PC-9 (cell line): ENCODE measurements at places on chromosomes 4 and X.

DNA sequence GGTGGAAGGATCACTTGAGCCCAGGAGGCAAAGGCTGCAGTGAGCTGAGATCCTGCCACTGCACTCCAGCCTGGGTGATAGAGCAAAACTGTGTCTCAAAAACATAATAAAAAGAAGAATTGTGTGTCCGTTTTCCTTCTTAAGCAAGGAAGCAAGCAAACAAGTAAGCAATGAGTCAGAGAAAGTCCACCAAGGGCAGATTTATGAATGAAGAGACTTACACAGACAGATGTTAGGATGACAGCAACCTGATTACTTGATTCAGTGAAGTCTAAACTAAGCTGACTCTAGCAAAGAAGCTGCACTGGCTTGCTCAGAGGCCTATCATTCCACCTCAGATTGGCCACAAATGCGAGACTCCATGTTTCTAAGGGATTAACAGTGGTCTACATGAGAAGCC is 34.1 kb upstream of the SCML1 start:
- H3K27ac ChIP-seq = peak overlapping the region; percentile 81
- H3K4me3 ChIP-seq = no peak overlapping the region
- H3K27me3 ChIP-seq = no peaks in the 10 kb centered on the region
- H3K36me3 ChIP-seq = no peaks in the 10 kb centered on the region

- H3K36me3 ChIP-seq = no peaks in the 10 kb centered on the region
- peak overlapping the region; percentile 92 for H3K4me3 ChIP-seq
- H3K27ac ChIP-seq = no peak overlapping the region
- H3K27me3 ChIP-seq = no peaks in the 10 kb centered on the region
- peaks cover 16% of the 10 kb centered on the region for H3K4me1 ChIP-seq
These were observed 758 bp downstream of the SDAD1 start for GRCh38 chr4:75989846-75990528.

- H3K4me3 ChIP-seq = no peak overlapping the region; the same call in 1 of the 2 replicates
- peaks cover 6% of the 10 kb centered on the region; the same call in 1 of the 2 replicates for H3K36me3 ChIP-seq
- H3K27me3 ChIP-seq = no peaks in the 10 kb centered on the region
- H3K27ac ChIP-seq = peak overlapping the region; percentile 90
- DNase-seq = no peak
- peaks cover 50% of the 10 kb centered on the region for H3K4me1 ChIP-seq
These were observed 3.0 kb downstream of the RAB9A start for GRCh38 chrX:13691841-13692371.

DNA sequence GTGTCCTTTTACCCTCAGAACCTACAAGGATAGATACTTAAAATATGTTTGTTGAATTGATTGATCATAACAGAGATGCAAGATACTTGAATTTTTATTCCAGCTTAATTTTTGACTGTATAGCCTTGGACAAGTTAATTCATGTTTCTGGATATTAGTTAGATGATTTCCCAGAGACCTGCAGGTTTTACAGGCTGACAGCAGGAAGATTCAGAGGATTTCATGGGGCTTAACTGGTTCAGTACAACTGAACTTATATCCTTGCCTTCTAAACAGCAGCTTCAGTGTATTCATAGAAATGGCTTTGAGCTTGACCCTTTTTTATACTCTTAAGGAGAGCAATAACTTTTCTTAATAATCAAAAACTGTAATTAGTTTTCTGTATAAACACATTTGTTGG is 62.2 kb upstream of the IL13RA1 start:
- H3K4me1 ChIP-seq = peaks cover 14% of the 10 kb centered on the region
- H3K36me3 ChIP-seq = no peaks in the 10 kb centered on the region
- no peak overlapping the region for H3K27ac ChIP-seq
- H3K27me3 ChIP-seq = no peaks in the 10 kb centered on the region

DNA sequence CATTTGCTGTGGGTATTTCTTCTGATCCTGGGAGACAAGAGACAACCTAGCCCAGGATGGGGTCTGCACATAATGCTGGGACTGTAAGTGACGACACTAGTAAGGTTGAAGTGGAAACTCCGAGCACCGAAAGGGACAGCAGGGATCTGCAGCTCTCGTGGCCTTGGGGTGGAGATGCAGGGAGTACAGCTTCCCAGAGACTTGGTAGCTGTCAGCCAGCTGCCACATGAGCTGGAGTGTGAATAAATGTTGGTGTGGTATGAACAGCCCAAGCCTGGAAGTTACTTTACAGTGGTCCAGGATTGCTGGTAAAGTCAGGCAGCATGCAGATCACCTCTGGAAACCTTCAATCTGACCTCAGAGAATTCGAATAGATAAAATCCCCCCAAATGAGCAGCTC is 97.6 kb downstream of the FAM193A start:
- no peak overlapping the region for H3K27ac ChIP-seq
- no peaks in the 10 kb centered on the region; the same call in 1 of the 2 replicates for H3K36me3 ChIP-seq
- H3K27me3 ChIP-seq = no peaks in the 10 kb centered on the region
- DNase-seq = no peak
- no peak overlapping the region for H3K4me3 ChIP-seq

DNA sequence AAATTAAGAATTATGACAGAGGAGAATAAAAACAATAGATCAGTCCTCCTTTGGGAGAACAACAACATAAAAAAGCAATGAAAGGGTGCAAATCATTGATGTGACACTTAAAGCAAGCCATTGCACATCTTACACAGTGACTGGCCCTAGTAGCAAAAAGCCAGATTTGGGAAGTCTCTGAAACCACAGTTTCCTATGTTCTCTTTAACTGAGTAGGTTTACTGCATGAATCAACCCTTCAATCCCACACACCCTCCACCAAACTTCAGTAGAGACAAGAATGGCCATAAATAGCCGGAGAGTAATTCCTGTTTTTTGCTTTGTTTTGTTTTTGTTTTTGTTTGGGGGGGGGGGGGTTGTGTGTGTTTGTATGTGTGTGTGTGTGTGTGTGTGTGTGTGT is 180.8 kb downstream of the VEGFC start:
- no peaks in the 10 kb centered on the region for H3K36me3 ChIP-seq
- no peak overlapping the region for H3K4me3 ChIP-seq
- no peaks in the 10 kb centered on the region for H3K4me1 ChIP-seq
- no peaks in the 10 kb centered on the region for H3K27me3 ChIP-seq
- DNase-seq = no peak

DNA sequence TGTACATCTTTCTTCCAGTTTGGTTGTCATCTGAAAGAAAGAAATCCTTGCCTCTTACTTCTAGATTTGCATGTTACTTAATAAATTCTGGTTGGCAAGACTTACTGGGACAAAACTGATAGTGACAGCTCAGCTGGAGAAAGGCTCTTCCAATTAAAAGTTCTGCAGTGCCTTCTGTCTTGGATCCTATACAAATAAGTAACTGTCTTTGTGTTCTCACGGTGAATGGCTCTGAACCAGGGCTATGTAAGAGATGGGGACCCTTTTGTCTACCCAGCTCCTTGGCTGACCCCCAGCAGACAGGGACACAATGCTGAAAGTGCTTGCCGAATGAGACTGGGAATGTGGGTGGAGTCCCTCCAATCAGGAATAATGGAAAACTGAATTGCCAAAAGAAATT is 89.5 kb downstream of the AASDH start:
- no peak overlapping the region for H3K27ac ChIP-seq
- no peak for DNase-seq
- H3K4me3 ChIP-seq = no peak overlapping the region

GRCh38 chrX:122134291-122134690 is 1049.8 kb upstream of the GRIA3 start:
- no peak overlapping the region for H3K4me3 ChIP-seq
- no peak overlapping the region for H3K27ac ChIP-seq
- H3K4me1 ChIP-seq = no peaks in the 10 kb centered on the region
- no peaks in the 10 kb centered on the region for H3K36me3 ChIP-seq
- no peaks in the 10 kb centered on the region for H3K27me3 ChIP-seq
- DNase-seq = no peak

DNA sequence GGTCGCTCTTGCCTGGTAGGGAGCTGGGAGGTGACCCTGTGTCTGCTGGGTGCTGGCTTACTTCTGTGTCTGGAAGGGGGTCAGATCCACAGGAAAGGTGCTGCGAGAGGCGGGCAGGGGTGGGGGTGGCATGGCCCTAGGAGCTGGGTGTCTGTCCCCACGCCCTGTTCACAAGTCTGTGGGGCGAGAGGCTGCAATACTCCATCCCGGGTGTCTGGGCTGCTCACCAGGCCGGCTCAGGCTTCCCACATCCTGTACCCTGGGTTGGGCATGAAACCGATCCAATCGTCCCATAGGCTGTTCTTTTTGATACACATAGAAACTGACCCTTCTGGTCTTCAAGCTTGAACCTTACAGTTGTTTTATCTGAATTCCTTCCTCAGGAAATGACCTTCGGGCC is 993 bp upstream of the CTAG2 start:
- H3K36me3 ChIP-seq = no peaks in the 10 kb centered on the region
- no peak overlapping the region for H3K27ac ChIP-seq
- no peaks in the 10 kb centered on the region for H3K4me1 ChIP-seq
- no peak for DNase-seq

GRCh38 chr4:62285026-62285425 is 1084.9 kb downstream of the ADGRL3 start:
- no peak overlapping the region for H3K4me3 ChIP-seq
- DNase-seq = no peak
- H3K27me3 ChIP-seq = no peaks in the 10 kb centered on the region

DNA sequence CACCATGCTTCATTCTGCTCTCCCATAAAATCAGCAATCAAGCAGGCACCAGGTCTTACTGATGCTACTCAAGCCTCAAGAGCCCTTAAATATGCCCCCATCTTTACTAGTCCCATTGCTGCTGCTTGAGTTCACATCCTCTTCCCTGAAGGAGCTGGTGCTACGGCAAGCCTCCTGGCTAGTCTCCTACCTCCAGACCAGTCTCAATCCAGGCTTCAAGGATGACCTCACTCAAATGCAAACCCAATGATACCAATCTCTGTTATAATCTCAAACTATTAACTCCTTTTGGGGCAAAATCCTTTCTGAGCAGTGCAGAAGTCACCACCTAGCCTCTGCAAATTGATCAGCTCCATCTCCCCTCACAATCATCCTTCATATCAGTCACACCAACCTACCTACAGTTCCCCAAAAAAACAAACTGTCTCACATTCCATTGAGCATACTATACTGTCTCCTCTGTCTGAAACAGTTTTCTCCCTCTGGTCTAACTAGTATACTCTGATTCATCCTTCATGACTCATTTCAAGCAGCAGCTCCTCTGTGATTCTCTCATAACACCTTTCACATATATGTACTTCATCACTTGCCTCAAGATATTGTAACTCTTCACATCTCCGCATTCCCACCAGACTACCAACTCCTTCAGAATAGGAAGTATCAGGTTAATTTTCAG is 30.0 kb downstream of the PAPSS1 start:
- peak; percentile 3 for DNase-seq
- H3K36me3 ChIP-seq = no peaks in the 10 kb centered on the region
- H3K27ac ChIP-seq = peak overlapping the region; percentile 86
- H3K4me3 ChIP-seq = no peak overlapping the region
- H3K27me3 ChIP-seq = no peaks in the 10 kb centered on the region

GRCh38 chr4:83132065-83132464 is 17.5 kb upstream of the PLAC8 start:
- DNase-seq = no peak
- H3K4me1 ChIP-seq = peaks cover 9% of the 10 kb centered on the region
- H3K4me3 ChIP-seq = no peak overlapping the region
- H3K27ac ChIP-seq = no peak overlapping the region
- H3K36me3 ChIP-seq = no peaks in the 10 kb centered on the region

- no peaks in the 10 kb centered on the region for H3K36me3 ChIP-seq
- H3K27ac ChIP-seq = no peak overlapping the region
- DNase-seq = no peak
- H3K27me3 ChIP-seq = no peaks in the 10 kb centered on the region
These were observed 69.8 kb downstream of the HAUS3 start for GRCh38 chr4:2172161-2172560.

GRCh38 chr4:113677325-113677724 is 84.2 kb downstream of the CAMK2D start:
- no peaks in the 10 kb centered on the region; the same call in 1 of the 2 replicates for H3K4me1 ChIP-seq
- no peaks in the 10 kb centered on the region for H3K27me3 ChIP-seq
- H3K36me3 ChIP-seq = no peaks in the 10 kb centered on the region
- DNase-seq = no peak
- no peak overlapping the region for H3K27ac ChIP-seq

- DNase-seq = no peak
- no peaks in the 10 kb centered on the region for H3K36me3 ChIP-seq
- H3K4me3 ChIP-seq = no peak overlapping the region
- H3K27me3 ChIP-seq = 0 out of 2 replicates have a peak, but pooled peaks cover 6% of the 10 kb centered on the region
- H3K27ac ChIP-seq = no peak overlapping the region
These were observed 75.3 kb upstream of the C1QTNF7 start for GRCh38 chr4:15352524-15352923.

DNA sequence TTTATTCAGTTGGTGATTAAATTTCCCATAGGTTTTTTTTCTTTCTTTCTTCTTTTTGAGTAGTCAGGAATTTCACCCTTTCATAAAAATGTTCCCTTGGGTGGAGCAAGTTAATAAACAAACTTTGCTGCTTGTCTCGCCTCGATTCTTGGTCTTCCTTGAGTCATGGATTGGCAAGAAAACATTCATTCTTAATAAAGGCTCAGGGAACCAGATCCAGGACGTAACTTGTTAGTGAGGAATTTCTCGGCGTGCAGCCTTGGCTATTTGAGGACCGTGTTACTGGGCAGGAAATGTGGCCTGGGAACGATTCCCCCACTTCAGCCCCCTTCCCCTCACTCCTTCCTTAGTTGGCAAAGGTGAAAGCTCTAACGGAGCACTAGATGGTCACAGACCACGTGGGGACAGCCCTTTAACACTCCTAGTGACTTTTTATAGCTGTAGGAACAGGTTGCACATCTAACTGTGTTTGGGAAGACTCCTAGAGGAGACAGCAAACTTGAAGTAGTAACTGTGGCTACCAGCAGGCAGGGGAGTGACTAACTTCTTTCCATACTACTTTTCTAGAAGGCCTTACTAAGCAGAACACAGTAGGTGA is 106.8 kb downstream of the UCHL1 start:
- H3K4me3 ChIP-seq = peak overlapping the region; percentile 91; the same call in 1 of the 2 replicates
- H3K27me3 ChIP-seq = no peaks in the 10 kb centered on the region
- peak; percentile 52 for DNase-seq
- peaks cover 34% of the 10 kb centered on the region for H3K36me3 ChIP-seq
- H3K27ac ChIP-seq = peak overlapping the region; percentile 71

DNA sequence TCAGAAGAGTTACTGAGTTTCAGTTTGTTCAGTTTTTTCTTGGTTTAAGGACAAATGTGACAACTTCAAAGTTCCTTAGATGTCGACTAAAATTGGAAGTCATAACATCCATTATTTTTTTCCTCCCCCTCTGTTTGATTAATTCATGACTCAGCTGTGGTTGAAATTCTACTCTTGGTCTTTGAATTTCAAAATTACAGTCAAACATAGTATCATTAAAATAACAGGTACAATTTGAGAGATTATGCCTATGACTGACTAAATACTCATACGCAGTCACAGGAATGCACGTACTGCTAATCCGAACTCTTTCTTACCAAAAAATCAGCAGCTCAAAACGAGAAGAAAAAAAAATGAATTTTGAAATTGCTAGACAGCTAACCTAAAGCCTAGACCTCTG is 1434.8 kb downstream of the RAPGEF2 start:
- no peaks in the 10 kb centered on the region for H3K4me1 ChIP-seq
- H3K4me3 ChIP-seq = no peak overlapping the region
- H3K27me3 ChIP-seq = no peaks in the 10 kb centered on the region
- no peaks in the 10 kb centered on the region for H3K36me3 ChIP-seq
- no peak overlapping the region for H3K27ac ChIP-seq
- no peak for DNase-seq

GRCh38 chr4:121248747-121249146 is 84.6 kb upstream of the TNIP3 start:
- no peaks in the 10 kb centered on the region for H3K36me3 ChIP-seq
- H3K27ac ChIP-seq = no peak overlapping the region
